CD8-positive, alpha-beta T cell (primary cell): ENCODE measurements at places on chromosomes 13 and 19. TPM values are rescaled to one million over a fixed set of nuclear protein-coding genes. Genes with fewer than 3 reads are reported as not detected.

Gene CYP2A7
- not detected for total RNA-seq

Gene TGFBR3L
- total RNA-seq = 2.1 TPM

Gene TLE6
- not detected for total RNA-seq

Gene KCTD12
- total RNA-seq = 2.6 TPM

Gene TEX29
- total RNA-seq = 0.42 TPM

Gene TNNT1
- not detected for total RNA-seq

Gene GNG7
- 2.6 TPM for total RNA-seq

Gene AP2S1
- total RNA-seq = 21.3 TPM

Gene CYP2S1
- total RNA-seq = 0.41 TPM

Gene ZNF549
- total RNA-seq = 17.1 TPM

Gene ZNF845
- total RNA-seq = 10.9 TPM

Gene ALOX5AP
- 16.6 TPM for total RNA-seq

Gene GSK3A
- 15.2 TPM for total RNA-seq

Gene CGB2
- total RNA-seq = not detected

Gene ZNF730
- not detected for total RNA-seq

Gene NAPSA
- total RNA-seq = not detected

Gene AXL
- total RNA-seq = 0.22 TPM

Gene NLRP9
- total RNA-seq = not detected

Gene CYP4F3
- not detected for total RNA-seq

Gene REEP6
- 2.0 TPM for total RNA-seq

Gene GJB6
- total RNA-seq = 3.5 TPM

Gene RFPL4AL1
- total RNA-seq = not detected

Gene ZNF799
- 1.1 TPM for total RNA-seq

Gene ZNF554
- 2.7 TPM for total RNA-seq

Gene LCP1
- 241 TPM for total RNA-seq

Gene MEIS3
- total RNA-seq = not detected

Gene SELENOV
- total RNA-seq = not detected

Gene FGF14
- total RNA-seq = not detected

Gene SULT2A1
- total RNA-seq = not detected

Gene LILRA1
- not detected for total RNA-seq

Gene SLC6A16
- 2.5 TPM for total RNA-seq

Gene EHD2
- 0.25 TPM for total RNA-seq

Gene TMEM59L
- not detected for total RNA-seq

Gene ZNF773
- 17.5 TPM for total RNA-seq

Gene SBSN
- not detected for total RNA-seq

Gene TRPM4
- total RNA-seq = not detected

Gene RASGRP4
- not detected for total RNA-seq

Gene ZNF85
- 3.7 TPM for total RNA-seq

Gene SOX1
- not detected for total RNA-seq

Gene PPM1N
- 8.0 TPM for total RNA-seq

Gene C19orf44
- total RNA-seq = 0.61 TPM

Gene RFXAP
- 5.4 TPM for total RNA-seq

Gene PTPRH
- not detected for total RNA-seq
